ENCODE measurements at places on chromosomes 3 and 15. TPM values are rescaled to one million over a fixed set of nuclear protein-coding genes. Genes with fewer than 3 reads are reported as not detected.

KIF7 gene
- 1.9 TPM for total RNA-seq

OIP5 gene
- 15.5 TPM for total RNA-seq

TPRG1 gene
- total RNA-seq, result 2.8 TPM

TEX55 gene
- not detected for total RNA-seq

PODXL2 gene
- total RNA-seq, result 13.5 TPM

GRM2 gene
- not detected for total RNA-seq

ADGRG7 gene
- not detected for total RNA-seq

C3orf49 gene
- total RNA-seq, result not detected

FBXL22 gene
- total RNA-seq, result 5.7 TPM

EBLN2 gene
- total RNA-seq, result 1.2 TPM

RASA2 gene
- total RNA-seq, result 6.6 TPM

THPO gene
- total RNA-seq, result not detected

BRK1 gene
- total RNA-seq, result 101 TPM

TJP1 gene
- 46.3 TPM for total RNA-seq

SLC2A2 gene
- total RNA-seq, result not detected

TICRR gene
- total RNA-seq, result 6.3 TPM

CHRM5 gene
- not detected for total RNA-seq

IGSF10 gene
- total RNA-seq, result 0.07 TPM

WNT5A gene
- total RNA-seq, result 9.6 TPM

UBA7 gene
- 3.2 TPM for total RNA-seq

ACSBG1 gene
- not detected for total RNA-seq

GOLGA8M gene
- not detected for total RNA-seq

PLSCR5 gene
- not detected for total RNA-seq

KLHL40 gene
- total RNA-seq, result not detected

OXSM gene
- total RNA-seq, result 8.8 TPM

Data from airway epithelial cell (primary cell).